ENCODE measurements at places on chromosomes 3 and 15. TPM values are rescaled to one million over a fixed set of nuclear protein-coding genes. Genes with fewer than 3 reads are reported as not detected.

DNA sequence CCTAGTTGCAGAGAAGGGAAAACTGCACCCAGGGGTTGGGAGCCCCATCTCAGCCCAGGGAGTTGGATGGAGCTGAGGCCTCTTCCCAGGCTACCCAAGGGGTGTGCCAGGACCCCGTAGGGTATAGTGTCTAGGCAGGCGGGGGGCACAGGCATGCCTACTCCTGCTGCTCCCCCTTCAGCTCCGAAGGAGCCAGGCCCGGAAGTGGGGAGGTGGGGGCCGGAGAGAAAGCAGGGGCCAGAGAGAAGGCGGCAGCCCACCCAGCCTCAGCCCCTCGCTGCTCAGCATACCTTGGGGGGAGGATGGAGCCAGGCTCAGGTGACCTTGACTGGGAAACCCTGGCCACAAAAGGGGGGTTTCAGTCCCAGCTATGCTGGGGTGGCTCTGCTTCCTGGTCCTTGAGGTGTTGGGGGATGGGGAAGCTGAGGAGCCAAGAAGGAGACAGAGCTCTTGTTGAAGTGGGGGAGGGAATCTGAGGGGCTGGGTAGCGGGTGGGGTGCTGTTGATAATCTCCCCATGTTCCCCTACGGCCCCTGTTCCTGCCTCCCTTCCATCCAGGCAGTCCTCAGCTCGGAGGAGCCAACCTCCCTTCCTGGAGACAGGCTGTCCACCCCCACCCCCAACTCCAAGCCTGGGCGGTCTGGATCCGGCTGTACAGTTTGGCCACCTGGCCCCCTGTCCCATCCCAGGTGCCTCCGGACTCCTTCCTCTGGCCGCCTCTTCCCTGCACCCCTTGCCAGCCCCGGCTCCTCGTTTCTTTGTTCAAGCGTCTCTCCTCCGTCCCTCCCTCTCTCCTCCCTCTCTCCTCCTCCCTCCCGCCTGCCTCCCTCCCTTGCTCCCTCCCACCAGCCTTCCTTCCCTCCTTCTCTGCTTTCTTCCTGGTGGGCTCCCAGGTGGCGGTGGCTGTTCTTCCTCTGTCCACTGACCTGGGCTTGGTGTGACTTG is 1.7 kb downstream of the SEMA3F start:
- H3K4me3 ChIP-seq, result no peak overlapping the region
- DNase-seq, result no peak
- H3K4me1 ChIP-seq, result peaks cover 5% of the 10 kb centered on the region
- H3K27me3 ChIP-seq, result no peaks in the 10 kb centered on the region
- no peaks in the 10 kb centered on the region for H3K36me3 ChIP-seq

- peak; percentile 41 for DNase-seq
- H3K36me3 ChIP-seq, result no peaks in the 10 kb centered on the region
- peak overlapping the region; percentile 60 for H3K27ac ChIP-seq
- H3K4me3 ChIP-seq, result peak overlapping the region; percentile 12
- peaks cover 51% of the 10 kb centered on the region for H3K4me1 ChIP-seq
Observed at GRCh38 chr15:63233667-63234423, 43.6 kb upstream of the APH1B start.

- no peaks in the 10 kb centered on the region for H3K27me3 ChIP-seq
- H3K27ac ChIP-seq, result no peak overlapping the region
- no peak for DNase-seq
- H3K36me3 ChIP-seq, result no peaks in the 10 kb centered on the region
- H3K4me1 ChIP-seq, result peaks cover 43% of the 10 kb centered on the region
- H3K4me3 ChIP-seq, result no peak overlapping the region
Observed at GRCh38 chr3:4821975-4822374, 157.3 kb upstream of the BHLHE40 start.

- peaks cover 17% of the 10 kb centered on the region for H3K4me1 ChIP-seq
- no peak overlapping the region for H3K4me3 ChIP-seq
- DNase-seq, result no peak
- H3K27me3 ChIP-seq, result no peaks in the 10 kb centered on the region
- no peak overlapping the region for H3K27ac ChIP-seq
Observed at GRCh38 chr15:83250781-83251180, 33.7 kb downstream of the BNC1 start.

The BSN gene
- total RNA-seq, result 0.23 TPM

- no peak for DNase-seq
- no peaks in the 10 kb centered on the region for H3K36me3 ChIP-seq
- H3K4me1 ChIP-seq, result no peaks in the 10 kb centered on the region
- H3K4me3 ChIP-seq, result no peak overlapping the region
Observed at GRCh38 chr3:97699889-97700288, 64.7 kb upstream of the ARL6 start.

GRCh38 chr15:90893175-90894090 is 9.1 kb downstream of the FES start:
- no peaks in the 10 kb centered on the region for H3K4me1 ChIP-seq
- no peaks in the 10 kb centered on the region for H3K36me3 ChIP-seq
- no peak overlapping the region for H3K4me3 ChIP-seq
- H3K27me3 ChIP-seq, result no peaks in the 10 kb centered on the region
- no peak overlapping the region for H3K27ac ChIP-seq

The NR2E3 gene
- 2.1 TPM for total RNA-seq

DNA sequence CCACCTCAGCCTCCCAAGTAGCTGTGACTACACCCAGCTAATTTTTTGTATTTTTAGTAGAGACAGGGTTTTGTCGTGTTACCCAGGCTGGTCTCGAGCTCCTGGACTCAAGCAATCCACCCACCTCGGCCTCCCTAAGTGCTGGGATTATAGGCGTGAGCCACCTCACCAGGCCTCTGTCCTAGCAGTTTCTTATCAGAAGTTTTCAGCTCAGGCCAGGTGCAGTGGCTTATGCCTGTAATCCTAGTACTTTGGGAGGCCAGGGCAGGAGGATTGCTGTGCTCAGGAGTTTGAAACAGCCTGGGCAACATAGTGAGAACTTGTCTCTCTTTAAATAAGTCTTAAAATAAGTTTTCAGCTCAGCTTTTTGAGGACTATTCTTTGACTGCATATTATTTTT is 48.4 kb downstream of the SGO1 start:
- no peaks in the 10 kb centered on the region for H3K36me3 ChIP-seq
- H3K4me3 ChIP-seq, result no peak overlapping the region
- H3K4me1 ChIP-seq, result no peaks in the 10 kb centered on the region
- H3K27ac ChIP-seq, result no peak overlapping the region
- DNase-seq, result no peak

- no peaks in the 10 kb centered on the region for H3K4me1 ChIP-seq
- H3K27ac ChIP-seq, result no peak overlapping the region
- no peaks in the 10 kb centered on the region for H3K27me3 ChIP-seq
- no peak overlapping the region for H3K4me3 ChIP-seq
- H3K36me3 ChIP-seq, result 0 out of 2 replicates have a peak, but pooled peaks cover 4% of the 10 kb centered on the region
- no peak for DNase-seq
Observed at GRCh38 chr3:47019201-47019600, 39.7 kb downstream of the NBEAL2 start.

The CFAP44 gene
- total RNA-seq, result 9.1 TPM
